ENCODE measurements at places on chromosomes 11 and 22.

- no peak for DNase-seq
Measured at GRCh38 chr11:4146070-4146771, 51.6 kb downstream of the RRM1 start.

GRCh38 chr22:35634943-35635540, 13.2 kb upstream of the APOL6 start:
- no peak for DNase-seq

- DNase-seq = no peak
Measured at GRCh38 chr22:41929418-41929810, 2.8 kb upstream of the TNFRSF13C start.

- DNase-seq = no peak
Measured at GRCh38 chr22:43186272-43187170, at the start of gene TTLL12. TTLL12 (minus strand) TSS chr22:43187134; CDS start chr22:43187069, 65 bp downstream.

DNA sequence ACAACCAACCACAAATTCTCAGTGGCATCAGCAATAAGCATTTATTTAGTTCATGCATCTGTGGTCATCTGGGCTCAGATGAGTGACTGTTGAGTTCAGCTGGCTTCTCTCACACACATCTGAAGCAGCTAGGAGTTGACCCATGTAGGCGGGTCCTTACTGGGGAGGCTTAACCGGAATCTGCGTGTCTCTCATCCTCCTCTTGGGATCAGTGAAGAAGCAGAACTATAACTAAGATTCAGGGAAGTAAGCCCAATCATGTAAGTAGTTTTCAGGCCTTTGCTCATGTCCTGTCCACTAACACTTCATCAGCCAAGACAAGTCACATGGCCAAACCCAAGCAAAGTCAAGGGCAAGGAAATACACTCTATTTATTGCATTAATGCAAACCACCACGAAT, 236.2 kb downstream of the C11orf87 start:
- no peak for DNase-seq

DNA sequence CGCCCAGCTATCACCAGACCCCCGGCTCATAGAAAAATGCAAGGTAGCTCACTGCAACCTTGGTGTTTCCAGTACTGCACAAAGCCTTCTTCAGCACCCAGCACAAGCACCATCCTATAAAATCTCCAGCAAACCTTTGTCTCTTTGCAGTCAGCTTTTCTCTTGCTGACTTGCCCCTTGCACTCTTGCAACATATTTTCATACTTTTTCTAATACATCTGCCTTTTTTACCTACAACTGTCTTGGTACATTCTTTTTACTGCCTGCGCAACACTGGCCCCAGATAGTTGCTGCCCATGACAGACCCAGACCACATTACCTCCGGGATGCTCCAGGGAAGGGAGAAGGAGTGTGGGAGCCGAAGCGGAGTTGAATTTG, 142.4 kb downstream of the MPPED1 start:
- no peak for DNase-seq

- DNase-seq = no peak
Measured at GRCh38 chr11:99535406-99535805, 514.7 kb downstream of the CNTN5 start.
